Fibroblast of skin of right quadriceps (primary cell): ENCODE measurements at places on chromosomes 7 and 10.
A peak's percentile ranks its signal among the peaks of the same experiment; 100 is the strongest.

- DNase-seq = peak; percentile 74
Observed at GRCh38 chr10:79112881-79113431, 44.2 kb downstream of the ZMIZ1 start.

GRCh38 chr7:145398758-145399157, 562.9 kb upstream of the TPK1 start:
- DNase-seq = peak; percentile 45

GRCh38 chr10:27838361-27838760, 92.7 kb upstream of the MKX start:
- peak; percentile 47 for DNase-seq

- peak; percentile 58 for DNase-seq
Observed at GRCh38 chr10:32367793-32368453, 21.0 kb upstream of the EPC1 start.

DNA sequence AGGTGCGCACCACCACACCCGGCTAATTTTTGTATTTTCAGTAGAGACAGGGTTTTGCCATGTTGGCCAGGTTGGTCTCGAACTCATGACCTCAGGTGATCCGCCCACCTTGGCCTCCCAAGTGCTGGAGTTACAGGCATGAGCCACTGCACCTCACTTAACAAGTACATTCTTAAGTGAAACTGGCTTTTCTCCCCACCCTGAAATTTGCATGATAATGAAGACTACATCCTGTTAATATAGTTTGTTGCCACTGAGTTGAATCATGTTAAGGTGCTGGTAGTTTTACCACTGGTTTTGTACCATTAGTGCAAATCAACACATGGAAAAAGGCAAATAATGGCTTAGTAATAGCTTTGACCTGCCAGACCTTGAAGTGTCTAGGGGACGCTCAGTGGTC, 62.2 kb downstream of the MPLKIP start:
- DNase-seq = no peak

- DNase-seq = no peak
Observed at GRCh38 chr10:133258066-133258817, 18.4 kb downstream of the ADAM8 start.

- no peak for DNase-seq
Observed at GRCh38 chr7:118179191-118179590, 4.8 kb upstream of the LSM8 start.

DNA sequence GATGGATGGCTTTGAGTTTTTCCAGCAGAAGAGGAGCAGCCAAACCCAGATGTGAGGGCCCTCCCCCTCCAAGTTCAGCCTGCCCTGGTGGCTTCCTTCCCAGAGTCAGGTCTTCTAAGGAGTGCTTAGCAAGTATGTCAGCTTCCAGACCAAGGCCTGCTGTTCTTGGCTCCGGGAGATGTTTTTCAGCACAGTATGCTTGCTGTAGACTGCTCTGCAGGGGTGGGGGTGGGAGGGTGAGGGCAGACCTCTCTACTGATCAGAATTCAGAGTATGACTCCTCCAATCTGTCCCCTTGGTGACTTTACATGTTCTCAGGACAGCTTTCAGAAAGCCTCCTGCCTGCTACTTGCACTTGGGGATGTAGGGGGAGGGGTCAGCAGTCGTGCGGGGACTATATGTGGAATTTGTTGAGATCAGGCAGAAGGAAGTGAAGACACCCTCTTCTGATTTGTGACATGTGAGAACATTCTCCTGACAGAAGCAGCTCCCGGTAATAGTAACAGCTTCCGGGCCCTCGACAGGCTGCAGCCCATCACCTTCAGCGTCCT, 516.4 kb upstream of the ZMIZ1 start:
- peak; percentile 77 for DNase-seq

DNA sequence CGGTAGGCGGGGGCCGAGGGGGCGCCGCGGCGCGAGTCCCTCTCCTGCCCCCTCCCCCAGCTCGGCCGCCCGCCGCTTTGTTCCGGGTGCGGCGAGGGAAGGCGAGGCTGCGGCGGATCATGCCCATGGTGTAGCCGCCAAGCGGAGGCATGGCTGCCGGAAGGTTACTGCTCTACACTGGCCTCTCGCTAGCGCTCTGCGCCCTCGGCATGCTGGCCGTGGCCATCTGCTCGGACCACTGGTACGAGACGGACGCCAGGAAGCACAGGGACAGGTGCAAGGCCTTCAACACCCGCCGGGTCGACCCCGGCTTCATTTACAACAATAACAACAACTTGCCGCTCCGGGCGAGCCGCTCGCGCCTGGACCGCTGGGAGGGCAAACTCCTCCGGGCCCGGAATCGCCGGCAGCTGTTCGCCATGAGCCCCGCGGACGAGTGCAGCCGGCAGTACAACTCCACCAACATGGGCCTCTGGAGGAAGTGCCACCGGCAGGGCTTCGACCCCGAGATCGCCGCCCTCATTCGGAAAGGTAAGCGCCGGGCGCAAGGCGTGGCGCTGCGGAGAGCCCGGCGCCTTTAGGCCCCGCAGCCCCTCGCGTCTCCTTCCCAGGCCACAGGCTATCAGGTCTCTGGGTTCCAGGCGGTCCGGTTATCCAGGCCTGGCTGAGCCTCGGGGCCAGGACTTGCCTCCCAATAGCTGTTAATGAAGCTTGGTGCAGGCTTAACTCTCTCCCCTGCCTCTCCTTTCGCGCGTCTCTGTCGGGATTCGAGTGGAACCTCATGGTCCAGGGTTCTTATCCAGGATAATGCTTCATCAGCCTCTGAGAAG, 513 bp downstream of the TMEM178B start:
- DNase-seq = no peak

DNA sequence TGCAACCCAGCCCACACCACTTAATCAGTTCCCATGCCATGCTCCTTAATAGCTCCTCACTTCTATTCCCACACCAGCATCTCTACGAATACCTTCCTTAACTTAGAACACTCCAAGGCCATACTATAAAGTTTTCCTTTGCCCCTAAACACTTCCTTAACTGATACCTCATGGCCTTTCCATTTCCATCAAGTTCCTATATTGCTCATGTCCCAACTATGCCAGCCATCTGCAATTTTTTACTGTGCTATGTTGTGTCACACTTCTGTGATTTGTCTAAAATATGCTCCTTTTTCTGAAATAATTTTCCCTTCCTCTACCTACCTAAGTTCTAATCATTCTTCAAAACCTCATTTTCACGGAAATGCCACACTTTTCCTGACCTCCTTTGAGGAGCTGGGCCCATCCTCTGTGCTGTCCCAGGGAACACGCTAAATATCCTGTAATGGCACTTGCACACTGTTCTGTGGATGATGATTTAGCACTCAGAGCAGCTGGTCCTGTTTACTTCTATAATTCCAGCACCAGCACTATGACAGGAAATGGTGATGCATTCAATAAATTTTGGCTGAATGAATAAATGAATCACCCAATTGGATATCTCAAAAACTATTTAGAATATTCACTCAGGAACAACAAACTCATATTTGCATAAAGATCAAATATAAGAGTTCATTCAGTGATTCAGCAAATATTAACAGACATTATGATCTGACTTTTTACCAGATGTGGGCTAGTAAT, 266.5 kb upstream of the HGF start:
- DNase-seq = peak; percentile 89
